ENCODE measurements at places on chromosomes 1 and 21.
A peak's percentile ranks its signal among the peaks of the same experiment; 100 is the strongest.

- DNase-seq, result no peak
These were observed 1.4 kb downstream of the IFFO2 start for GRCh38 chr1:18955131-18955440.

DNA sequence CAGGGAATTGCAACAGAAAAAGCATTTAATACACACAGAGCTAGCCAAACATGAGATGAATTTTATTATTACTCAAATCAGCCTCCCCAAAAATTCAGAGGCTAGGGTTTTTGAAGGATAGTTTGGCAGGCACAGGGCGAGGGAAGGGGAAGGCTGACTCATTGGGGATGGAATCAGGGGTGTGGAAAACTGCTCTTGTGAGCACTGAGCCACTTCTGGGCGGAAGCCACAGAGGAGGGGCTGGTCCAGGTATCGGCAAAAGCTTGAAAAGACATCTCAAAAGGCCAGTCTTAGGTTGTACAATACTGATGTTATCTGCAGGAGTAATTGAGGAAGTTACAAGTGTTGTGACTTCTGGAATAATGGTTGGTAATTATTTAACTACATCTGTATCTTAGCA, 109.4 kb downstream of the TLR5 start:
- DNase-seq, result no peak

DNA sequence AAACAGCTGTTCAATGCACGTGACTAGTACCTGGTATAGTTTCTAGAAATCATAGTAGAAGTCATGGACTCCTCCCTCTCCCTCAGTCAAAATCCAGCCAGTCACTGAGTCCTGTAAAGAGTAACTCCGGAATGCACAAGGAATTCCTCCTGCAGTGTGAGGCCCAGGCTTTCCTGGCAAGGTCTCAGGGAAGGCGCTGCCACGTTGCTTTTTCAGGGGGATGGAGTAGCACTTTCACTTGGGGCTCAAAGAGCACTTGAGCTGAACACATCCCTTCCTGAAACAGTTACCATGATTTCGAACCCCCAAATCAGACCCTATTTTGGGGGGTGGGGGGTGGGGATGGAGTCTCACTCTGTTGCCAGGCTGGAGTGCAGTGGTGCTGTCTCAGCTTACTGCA, 26.4 kb upstream of the LRRC8D start:
- no peak for DNase-seq

- DNase-seq, result no peak
These were observed 5.8 kb downstream of the PUSL1 start for GRCh38 chr1:1314237-1314586.

GRCh38 chr1:115842948-115843347, 2.0 kb upstream of the NHLH2 start:
- peak; percentile 41 for DNase-seq

- no peak for DNase-seq
These were observed 4.1 kb upstream of the PCBP3 start for GRCh38 chr21:45639206-45640000.

GRCh38 chr1:185448591-185449186, 131.6 kb upstream of the IVNS1ABP start:
- no peak for DNase-seq

- no peak for DNase-seq
These were observed 35.1 kb downstream of the AK5 start for GRCh38 chr1:77316966-77317365.

DNA sequence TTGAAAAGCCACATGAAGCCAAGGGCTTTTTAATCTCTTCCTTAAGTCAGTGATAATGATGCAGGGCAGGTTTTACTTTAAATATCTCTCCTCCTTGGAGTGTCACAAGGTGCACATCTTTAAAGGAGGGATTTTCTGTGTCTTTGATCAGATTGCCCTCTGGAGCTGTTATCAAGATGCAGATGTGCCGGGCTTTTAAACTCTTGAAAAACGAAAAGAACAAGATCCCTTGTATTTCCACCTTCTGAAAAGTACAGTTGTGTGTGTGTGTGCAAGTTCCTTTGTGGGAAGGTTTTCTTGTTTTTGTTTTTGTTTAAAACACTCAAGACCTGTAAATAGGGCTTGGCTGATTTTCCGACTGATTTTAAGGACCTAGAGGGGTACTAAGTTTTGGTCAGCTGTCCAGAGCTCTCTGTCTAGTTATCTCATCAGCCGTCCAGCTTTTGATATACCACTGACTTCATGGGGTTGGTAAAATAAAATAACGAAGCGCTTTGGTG, 1.6 kb downstream of the MARK1 start:
- DNase-seq, result no peak
